Activated CD8-positive, alpha-beta memory T cell treated with anti-CD3 and anti-CD28 coated beads for 48 hours (primary cell): ENCODE measurements at places on chromosomes 4 and X.

DNA sequence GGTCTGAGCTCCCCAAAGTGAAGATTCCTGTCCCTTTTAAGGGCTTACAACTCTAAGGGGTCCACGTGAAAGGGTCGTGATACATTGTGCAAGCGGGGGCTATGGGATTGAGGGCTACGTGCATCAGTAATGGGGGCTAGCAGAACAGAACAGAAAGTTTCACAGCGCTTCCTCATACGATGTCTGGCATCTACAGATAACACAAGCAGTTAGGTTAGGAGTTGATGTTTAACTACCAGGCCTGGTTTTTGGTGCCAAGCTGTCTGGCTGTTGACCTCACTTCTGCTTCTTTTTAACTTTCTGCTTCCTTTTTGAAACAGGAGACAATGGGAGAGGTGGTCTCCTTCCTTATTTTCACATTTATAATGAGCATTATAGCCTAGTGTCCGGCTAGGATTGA, 368.6 kb upstream of the CXorf51A start:
- DNase-seq = no peak

DNA sequence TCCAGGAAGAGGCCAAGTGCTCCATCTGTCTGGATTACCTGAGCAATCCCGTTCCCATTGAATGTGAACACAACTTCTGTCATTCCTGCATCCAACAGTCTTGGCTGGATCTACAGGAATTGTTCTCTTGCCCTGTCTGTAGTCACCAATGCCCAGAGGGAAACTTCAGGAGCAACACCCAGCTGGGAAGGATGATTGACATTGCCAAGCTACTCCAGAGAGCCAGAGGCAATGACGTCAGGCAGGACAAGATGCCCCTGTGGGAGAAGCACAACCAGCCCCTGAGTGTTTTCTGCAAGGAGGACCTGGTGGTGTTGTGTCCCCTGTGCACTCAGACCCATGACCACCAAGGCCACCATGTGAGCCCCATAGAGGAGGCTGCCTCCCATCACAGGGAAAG, 21.3 kb upstream of the TRIM60 start:
- no peak for DNase-seq

GRCh38 chrX:152926279-152926678, 28.4 kb downstream of the ZNF185 start:
- no peak for DNase-seq

- DNase-seq = no peak
These were observed 16.0 kb upstream of the USP46 start for GRCh38 chr4:52675111-52675510.

DNA sequence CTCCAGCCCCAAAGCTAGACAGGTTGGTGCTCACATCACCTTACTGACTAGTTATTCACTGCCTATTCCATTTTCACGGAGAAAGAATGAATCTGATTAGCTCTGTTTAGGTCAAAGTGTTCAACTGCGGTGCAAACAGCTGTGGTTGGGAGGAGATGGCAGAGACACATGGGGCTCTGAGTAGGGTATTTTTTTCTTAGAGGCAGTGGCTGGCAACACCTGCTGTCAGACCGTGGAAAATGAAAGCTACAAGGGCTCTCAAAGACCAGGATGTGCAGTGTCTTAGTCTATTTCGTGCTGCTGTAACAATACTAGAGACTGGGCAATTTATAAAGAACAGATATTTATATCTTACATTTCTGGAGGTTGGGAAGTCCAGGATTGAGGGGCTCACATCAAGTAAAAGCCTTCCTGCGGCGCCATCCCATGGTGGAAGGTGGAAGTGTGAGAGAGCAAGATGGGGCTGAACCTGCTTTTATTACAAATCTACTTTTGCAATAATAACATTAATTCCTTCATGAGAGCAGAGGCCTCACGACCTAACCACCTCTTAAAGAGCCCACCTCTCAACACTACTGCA, 10.6 kb downstream of the NYX start:
- no peak for DNase-seq
